Mucosa of gallbladder (tissue), 1 donor: ENCODE measurements at places on chromosomes 3 and 15.

DNA sequence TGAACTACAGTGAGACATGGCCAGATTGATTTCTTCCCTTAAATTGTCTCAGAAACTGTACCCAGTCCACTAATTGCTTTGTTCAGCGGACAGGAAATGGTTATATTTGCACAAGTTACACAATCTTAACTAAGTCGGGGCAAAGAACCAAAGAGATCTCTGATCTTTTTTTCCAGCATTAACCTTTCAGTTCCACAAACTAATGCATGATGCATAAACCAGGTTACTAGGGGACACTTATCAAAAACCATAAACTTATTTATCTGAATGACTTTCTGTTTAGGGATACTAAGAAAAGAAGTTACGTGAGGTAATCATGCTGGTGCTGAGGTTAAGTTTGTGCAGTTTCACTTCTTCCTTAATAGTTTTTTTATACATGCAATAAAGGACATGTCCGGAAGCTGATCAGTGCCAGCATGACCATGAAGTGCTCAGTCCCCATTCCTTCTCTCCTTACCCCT, 22.4 kb downstream of the FNDC3B start:
- no peak for DNase-seq

DNA sequence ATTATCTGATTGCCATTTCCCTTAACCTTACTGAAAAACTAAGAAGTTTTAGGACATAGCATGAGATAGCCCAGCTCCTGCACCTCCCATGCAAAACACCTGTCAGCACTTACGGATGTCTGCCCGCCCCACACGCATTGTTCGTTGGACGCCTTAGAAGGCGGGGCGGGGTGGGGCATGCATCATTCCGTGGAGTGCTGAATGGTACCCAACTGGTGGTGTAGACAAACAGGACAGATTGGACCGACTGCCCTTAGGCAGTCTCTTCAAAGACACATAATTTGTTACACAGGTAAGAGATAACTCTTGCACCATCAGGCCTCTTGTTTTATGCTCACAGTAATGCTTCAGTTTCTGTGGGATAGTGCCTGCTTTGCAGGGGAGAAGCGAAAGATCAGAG, 93.8 kb downstream of the SMAD6 start:
- DNase-seq: no peak

DNA sequence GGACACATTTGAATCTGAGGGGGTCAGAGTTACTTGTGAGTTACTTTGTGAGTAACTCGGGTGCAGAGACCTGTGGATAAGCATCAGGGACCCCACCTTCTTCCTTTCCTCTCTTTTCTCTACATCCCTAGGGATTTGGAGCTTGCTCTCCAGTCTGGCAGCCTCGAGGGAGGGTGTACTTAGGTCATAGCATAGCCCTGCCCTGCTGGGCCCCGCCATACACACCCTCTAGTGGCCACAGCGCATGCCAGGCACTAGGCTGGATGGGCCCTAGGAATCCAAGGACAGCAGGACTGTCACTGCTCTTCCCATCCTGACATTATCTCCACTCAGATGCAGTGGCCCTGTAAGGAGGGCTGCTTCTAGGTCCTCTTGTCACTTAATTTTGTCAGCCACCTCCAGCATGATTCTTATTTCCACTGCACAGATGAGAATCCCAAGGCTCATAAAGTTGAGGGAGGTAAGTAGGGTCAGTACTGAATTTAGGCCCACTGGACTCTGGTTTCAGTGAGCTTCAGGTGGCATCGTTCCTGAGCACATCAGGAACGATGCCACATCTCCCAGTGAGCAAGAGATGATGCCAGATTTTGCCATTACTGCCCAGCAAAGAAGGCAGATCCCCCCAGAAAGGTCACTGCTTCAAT, 3.6 kb upstream of the SMAD6 start:
- DNase-seq: peak; percentile 64

GRCh38 chr3:75272691-75273090, 391.4 kb upstream of the FRG2C start:
- no peak for DNase-seq

GRCh38 chr3:40379674-40380306, 7.2 kb upstream of the ENTPD3 start:
- no peak for DNase-seq

DNA sequence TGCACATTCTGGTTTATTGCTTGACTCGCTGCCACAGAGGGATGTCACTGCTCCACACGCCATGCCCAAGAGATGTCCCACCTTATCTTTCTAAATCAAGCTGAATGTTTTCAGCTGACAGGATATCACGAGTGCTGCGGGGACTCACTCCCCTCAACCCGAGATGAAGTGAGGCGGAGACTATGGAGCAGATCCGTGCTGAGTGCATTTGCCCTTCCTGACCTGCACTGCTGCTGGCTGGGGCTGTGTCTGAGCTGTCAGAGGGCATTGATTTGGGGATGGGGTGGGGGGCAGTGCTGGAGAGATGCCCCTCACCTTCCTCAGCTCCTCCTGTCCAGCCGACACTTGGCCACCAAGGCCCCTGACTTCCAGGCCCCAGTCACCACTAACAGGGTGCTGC, 40.5 kb upstream of the CSPG4 start:
- DNase-seq: no peak

DNA sequence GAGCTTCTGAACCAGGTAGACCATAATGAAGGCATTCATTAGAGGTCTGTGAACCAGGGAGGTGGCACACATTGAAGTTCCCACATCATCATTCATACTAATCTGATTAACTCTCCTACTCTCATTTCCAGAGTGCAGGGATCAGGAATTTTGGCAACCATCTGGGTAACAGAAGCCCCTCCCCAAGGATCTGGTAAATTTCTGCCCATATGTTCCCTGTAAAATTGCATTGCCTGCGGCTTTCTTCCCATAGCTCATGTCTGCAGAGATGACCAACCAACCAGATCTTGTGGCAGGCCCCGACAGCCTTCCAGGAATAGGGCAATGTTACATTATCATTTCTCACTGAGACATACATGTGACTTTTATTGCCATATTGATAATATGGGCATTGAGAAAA, 111.4 kb upstream of the CHL1 start:
- no peak for DNase-seq

- DNase-seq: no peak
Observed at GRCh38 chr3:32117320-32117719, 10.9 kb downstream of the GPD1L start.

- no peak for DNase-seq
Observed at GRCh38 chr3:190306513-190307163, 15.6 kb downstream of the CLDN1 start.

GRCh38 chr3:153061938-153062528, 100.0 kb upstream of the RAP2B start:
- no peak for DNase-seq

DNA sequence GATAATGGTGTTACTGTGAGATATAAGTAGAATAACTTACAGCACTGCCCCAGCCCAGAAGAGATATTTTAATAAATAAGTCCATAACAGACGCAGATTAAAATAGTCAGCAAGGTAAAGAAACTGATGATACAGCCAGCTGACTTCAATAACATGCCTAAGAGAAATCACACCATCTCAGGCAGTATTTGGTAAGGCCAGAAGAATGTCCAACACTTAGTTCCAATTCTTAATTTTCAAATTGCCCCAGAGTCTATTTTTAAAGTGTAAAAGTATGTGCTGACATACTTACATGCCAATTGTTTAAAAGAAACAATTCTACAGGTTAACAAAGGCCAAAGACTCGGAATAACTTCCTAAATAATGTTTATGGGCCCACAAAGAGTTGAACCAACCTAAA, 1.6 kb downstream of the GNB4 start:
- no peak for DNase-seq
